ENCODE measurements at places on chromosomes 1 and 21.

- no peak for DNase-seq
These were observed 14.8 kb downstream of the BCAR3 start for GRCh38 chr1:93666613-93667384.

- DNase-seq = no peak
These were observed 43.9 kb upstream of the CNN3 start for GRCh38 chr1:94970783-94971182.

- no peak for DNase-seq
These were observed 51.6 kb upstream of the ZC3H11B start for GRCh38 chr1:219664310-219665029.

- no peak for DNase-seq
These were observed 48.6 kb upstream of the EPS15 start for GRCh38 chr1:51567653-51568052.

DNA sequence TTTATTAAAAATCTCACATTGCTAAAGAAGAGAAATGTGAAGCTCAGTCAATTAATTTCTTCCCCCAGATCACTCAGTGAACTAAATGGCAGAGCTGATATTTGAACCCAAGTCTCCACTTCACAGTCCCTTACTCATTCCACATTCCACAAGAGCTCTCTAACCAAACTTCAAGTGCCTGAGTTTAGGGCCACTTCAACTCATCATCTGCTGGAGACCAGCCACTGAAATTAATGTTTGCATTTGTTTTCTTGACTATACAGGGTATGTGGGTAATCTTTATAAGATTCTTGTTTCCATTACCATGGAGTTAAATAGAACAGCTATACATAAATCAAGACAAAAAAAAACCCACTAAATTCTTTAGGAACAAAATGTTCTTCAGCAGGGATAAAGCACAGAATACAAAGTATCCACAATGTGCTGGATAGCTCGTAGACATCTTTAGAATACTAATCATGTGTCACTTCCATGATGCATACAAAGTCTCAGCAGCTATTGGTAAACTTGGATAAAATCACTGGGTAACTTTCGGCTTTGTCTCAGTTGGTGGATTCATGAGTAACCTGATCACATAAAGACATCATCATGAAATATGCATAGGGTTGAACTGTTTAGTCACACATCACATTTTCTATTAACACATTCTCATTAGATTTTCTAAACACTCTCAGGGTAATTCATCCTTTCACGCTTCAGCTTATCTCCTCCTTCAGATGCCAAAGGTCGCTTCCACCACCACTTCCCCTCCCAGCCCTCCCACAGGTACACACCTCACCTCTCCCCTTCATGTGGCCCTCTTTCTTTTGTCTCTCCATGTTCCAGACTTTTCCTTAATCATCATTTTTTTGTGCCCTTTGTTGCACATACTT is 89.8 kb downstream of the LRRC53 start:
- no peak for DNase-seq

DNA sequence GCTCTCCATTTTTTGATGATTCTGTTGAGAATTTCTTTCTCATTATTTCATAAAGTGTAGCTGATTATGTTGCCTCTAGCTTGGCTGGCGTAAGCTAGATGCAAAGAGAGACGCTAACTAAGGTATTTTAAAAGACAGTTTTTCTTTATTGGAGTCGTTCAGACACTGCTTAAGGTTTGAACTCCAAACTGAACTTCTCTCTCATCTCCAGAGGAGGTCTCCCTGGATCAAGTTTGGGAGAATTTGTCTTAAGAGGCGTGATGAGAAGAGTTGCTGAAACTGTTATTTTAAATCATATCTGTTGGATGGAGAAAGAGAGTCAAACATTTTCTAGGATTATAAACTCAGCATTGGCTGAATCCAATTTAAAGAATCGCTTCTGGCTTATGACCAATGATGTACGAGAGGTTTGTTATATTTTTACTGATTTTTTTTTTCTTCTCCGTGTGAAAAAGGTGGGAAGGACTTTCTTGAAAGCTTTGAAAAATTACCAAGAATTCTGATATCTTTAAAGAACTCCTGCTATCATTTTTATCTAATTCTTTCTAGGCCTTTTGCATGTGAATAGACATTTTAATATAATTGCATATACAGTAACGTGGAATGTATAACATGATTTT is 34.0 kb downstream of the MAP3K7CL start:
- peak; percentile 35 for DNase-seq

DNA sequence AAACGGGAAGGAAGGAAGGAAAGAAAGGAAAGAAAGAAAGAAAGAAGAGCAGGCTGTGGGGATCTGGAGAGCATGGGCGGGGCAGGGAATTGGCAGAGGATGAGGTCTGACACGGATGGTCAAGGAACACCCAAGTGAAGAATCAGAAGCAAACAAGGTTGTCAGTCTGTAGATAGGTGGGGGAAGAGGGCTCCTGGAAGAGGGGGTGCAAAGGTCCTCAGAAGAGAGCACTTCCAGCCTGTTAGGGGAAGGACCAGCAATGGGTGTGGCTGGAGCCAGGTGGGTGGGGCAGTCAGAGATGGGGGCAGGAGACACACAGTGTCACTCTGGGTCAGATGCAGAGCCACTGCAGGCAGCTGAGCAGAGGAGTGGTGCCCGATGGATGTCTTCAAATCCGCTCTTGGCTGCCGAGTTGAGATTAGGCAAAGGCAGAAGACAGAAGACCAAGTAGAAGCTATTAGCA is 11.0 kb upstream of the PLA2G2C start:
- DNase-seq = no peak

DNA sequence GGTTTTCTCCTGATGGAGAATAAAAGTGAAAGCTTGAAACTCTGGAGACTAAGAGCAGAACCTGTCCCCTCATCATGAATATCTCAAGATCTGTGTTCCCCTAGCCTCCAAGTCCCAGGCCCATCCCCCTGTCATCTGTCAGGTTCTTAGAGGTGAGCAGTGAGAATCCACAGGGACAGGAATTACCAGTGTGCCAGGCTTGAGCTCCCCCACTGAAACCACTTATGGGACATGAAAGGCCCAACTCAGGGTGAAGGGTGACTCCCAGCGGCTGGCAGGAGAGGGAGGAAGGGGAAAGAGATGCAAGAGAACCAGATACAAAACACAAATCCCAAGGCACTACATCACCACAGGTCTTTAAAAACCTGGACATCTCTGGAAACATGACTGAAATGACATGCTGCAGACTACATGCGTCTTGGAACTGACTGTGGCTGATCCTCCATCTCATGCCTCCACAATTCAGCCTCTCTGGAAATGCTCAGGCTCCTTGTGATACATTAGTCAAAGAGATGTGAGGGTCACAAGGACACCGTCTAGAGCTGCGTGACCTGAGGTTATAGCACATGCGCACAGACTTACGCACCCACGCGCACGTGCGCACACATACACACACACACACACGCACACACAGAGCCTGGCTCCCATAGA is 6.8 kb upstream of the LY9 start:
- no peak for DNase-seq

DNA sequence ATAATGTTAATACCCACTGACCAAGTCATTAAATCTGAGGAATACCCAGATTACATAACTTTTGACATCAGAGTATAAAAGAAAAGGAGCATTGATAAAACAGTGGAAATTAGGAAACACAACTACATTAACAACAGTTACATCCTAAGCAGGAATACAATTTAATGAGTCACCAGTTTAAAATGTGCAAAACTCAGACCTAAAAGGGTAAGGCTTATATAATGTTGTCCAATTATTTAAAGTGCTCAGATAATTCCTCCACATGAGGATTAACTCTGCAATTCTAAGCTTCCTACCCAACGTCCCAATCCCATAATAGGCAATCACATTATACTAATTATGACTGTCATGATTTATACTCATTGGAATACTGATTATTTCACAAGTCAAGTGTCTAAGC is 50.5 kb downstream of the ABL2 start:
- DNase-seq = no peak

- DNase-seq = no peak
These were observed 46.2 kb upstream of the PAPPA2 start for GRCh38 chr1:176416777-176417176.

DNA sequence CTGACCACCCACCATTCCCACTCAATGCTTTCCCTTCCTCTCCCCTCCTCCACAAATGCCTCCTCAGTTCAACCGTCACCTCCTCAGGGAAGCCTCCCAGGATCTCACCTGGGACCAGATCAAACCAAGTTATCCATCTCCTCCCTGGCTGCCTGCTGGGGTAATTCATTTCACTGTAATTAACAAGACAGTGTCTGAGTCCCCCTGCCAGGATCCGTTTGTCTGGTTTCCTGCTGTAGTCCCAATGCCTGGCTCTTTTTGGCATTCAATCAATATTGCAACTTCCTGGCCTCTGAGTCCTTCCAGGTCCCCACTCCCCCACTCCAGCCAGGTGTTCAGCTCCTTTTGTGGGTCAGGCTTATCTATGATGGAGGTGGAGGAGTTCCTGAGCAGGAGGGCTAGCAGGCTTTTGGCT is 687.7 kb downstream of the PTPRU start:
- no peak for DNase-seq

Measured in SHP77 (cell line).